CD4-positive, alpha-beta T cell (primary cell): ENCODE measurements at places on chromosomes 7 and 10.

GRCh38 chr7:14191686-14192098, 202.2 kb upstream of the ETV1 start:
- DNase-seq: no peak

DNA sequence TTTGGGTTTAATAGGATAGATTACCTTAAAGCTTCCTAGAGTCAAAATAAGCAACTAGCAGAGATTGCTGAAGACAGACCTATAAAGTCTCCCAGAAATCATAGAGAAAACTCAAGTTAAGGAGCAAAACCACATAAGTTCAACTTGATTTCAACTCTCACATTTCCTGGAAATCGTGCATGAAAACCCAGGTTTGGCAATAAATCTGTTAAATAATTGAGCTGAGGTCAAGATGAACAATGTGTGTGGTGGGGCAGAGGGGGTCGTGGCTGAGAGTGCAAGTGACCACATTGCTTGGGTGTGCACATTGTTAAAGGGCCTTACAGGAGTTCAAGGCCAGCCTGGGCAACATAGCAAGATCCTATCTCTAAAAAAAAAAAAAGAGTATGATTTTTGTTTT, 636.5 kb downstream of the GALNT17 start:
- no peak for DNase-seq

DNA sequence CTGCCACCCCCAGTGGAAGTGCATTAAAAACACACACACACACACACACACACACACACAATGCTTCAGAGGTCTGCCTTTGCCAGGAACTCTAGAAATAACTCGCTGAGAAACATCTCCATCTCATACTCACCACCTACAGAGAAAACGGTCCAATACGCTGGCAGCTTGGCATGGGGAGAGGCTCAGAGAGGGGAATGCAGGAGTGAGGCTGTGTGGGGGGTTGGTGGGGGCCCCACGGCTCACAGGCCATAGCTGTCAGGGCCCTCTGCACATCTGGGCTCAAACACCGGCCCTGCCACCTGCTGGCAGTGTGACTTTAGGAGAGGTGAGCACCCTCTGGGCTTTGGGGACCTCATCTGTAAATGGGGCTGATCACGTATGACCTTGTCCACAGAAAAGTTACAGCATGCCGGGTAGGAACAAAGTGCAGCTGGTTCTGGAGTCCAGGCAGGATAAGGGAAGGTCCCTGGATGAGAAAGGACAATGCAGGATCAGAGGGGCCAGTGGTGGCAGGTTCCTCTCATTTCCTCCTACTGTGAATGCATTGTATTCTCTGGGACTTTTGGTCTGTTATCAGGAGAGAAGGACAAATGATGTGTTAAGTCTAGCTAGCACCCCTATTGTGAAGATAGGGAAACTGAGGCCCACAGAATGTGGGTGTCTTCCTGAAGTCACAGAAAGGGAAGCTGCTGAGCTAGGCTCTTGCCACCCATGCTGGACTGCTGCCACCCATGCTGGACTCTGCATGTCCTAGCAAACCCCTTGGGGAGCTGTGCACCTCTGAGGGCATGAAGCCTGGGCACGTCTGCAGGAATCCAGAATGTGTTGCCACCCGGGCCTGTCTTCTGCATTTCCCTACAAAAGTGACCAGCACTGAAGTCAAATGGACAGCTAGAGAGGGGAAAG, 404.6 kb downstream of the RPS24 start:
- DNase-seq: no peak

GRCh38 chr7:117600911-117601310, 121.1 kb downstream of the CFTR start:
- DNase-seq: no peak

- no peak for DNase-seq
Observed at GRCh38 chr7:1192171-1192676, 32.2 kb upstream of the ZFAND2A start.

DNA sequence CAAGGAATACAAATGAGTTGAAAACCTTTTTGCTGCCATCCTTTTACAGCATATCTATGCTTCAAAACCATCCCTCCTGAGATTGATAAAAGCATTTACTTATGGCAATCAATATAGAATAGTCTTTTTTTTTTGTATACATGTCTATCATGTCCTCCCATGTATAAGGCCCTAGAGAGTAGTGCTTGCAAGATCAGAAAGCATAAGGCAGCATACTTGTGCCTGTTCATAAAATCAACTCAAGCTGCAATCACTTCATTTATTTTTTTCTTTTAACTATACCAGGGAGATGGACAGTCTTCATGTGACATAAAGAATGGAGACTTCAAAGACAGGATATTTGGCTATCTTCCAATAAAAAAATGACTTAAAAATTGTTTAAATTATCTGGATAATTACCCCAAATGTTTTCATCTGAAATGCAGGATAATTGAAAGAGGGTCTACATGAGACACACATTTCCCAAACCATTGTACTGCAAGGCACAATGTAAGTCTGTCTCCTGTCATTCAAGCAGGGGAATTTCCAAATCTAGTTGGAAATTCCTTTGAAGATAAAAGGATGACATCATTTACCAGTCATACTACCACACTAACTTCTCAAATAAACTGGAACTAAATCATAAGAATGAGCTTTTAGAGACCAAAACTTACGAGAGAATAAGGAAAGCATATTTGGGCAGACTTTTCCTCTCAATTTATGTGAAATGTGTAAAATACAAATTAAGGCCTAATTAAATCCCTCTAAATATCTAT, 22.5 kb downstream of the LRRN3 start:
- no peak for DNase-seq

- DNase-seq: no peak
Observed at GRCh38 chr10:61411706-61412105, 41.5 kb downstream of the TMEM26 start.

DNA sequence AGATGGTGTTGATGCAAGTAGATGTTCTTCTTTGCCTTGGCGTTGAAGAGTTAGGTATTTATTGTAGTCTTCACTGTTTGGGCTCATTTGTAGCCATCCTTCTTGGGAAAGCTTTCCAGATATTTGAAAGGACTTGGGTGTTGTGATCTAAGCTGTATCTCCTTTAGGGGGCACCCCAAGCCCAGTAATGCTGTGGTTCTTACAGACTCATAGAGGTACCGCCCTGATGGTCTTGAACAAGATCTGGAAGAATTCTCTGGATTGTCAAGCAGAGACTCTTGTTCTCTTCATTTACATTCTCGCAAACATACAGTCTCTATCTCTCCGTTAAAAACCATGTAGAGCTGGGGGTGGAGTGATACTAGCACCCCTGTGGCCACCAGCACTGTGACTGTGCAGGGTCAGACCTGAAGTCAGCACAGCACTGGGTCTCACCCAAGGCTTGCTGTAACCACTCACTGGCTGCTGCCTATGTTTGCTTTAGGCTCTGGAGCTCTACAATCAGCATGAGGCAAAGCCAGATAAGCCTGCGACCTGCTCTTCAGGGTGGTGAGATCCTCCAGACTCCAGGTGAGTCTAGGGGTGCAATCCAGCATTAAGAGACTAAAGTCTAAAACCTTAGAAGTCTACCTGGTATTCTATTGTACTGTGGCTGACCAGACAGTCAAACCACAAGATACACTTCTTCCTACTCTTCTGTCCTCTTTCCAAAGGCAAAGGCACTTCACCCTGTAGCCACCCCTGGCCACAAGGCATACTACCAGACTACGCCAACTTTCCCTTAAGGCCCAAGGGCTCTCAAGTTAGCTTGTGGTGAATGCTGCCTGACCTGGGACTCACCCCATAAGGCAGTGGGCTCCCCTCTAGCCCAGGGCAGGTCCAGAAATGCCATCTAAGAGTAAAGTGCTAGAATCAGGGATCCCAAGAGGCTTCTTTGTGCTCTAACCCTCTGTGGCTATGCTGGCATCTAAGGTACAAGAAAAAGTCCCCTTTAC, 209.7 kb upstream of the TMEM196 start:
- DNase-seq: no peak

DNA sequence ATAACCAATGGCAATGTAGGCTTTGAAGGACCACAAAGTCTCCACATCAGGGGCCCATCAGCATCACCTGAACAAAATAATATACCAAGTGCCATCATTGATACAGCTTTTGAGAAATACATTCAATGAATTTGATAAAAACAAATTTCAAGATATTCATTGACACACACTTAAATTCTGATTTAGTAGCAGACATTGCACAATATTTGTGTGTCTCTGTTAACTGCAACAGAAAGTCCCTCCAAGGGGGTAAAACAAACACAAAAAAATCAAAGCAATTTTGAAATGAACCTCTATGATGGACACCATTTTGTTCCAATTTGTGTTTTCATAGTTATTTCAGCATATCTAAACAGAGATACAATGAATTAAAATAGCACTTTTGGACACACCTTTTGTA, 86.8 kb upstream of the RSU1 start:
- no peak for DNase-seq

DNA sequence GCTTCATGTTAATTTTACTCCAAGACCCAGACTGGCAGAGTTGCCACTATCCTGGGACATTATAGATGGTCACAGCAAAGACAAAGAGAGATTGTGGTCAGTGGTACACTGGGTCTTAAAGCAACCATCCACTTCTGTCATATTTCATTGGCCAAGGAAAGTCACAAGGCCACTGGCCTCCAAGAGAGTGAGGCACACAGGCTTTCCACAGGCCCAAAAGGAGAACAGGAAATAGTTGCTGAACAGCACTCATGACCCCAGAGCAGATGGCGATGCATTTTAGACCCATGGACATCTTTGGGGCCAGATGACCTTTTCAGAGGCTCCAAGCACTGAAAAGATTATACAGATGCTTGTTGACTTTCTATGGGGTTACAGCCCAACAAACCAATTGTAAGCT, 97.4 kb downstream of the ARID5B start:
- DNase-seq: no peak

- peak; percentile 47 for DNase-seq
Observed at GRCh38 chr7:151038951-151039849, 9.1 kb upstream of the ASIC3 start.

GRCh38 chr10:15046626-15047025, 2.9 kb downstream of the OLAH start:
- DNase-seq: no peak

- DNase-seq: no peak
Observed at GRCh38 chr10:122163174-122164022, 107.7 kb upstream of the BTBD16 start.

- no peak for DNase-seq
Observed at GRCh38 chr10:96541921-96542320, 28.2 kb upstream of the TLL2 start.

DNA sequence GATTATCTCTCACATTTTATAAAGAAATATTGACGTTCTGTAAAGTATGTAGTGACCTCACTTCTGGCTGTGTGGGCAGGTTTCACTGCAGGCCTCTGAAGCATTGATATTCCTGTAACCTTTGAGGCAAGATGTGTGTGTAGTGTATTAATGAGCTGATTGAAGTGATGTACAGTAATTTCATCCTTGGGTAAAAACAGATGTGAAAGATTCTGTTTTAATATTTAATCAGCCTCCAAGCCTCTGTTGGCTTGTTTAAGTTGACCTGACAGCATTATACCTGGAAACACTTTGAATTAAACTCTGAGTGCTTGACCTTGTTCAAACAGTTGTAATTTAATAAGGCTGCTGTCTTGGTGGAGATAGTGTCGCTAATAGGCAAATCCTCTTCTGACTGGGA, 74.9 kb downstream of the KAT6B start:
- DNase-seq: no peak

- DNase-seq: no peak
Observed at GRCh38 chr7:35418716-35419390, 165.0 kb upstream of the TBX20 start.

DNA sequence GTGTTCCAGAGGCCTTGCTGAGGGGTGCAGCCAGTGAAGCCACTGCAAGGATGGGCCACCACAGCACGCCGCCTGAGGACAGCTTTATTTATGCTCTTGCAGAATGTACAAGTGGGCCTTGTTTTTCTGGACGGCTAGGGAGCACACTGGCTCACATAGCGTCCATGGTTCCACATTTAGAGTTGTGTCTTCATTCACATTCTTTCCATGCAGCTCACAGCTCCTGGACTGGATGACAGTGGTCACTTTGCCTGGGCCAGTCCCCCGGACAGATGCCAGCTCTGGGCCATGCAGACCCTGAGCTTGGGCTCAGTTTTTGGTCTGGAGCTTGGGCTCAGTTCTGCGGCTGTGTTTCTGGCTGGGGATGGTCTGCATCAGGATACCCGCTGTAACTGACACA, 2.6 kb upstream of the C10orf71 start:
- no peak for DNase-seq

DNA sequence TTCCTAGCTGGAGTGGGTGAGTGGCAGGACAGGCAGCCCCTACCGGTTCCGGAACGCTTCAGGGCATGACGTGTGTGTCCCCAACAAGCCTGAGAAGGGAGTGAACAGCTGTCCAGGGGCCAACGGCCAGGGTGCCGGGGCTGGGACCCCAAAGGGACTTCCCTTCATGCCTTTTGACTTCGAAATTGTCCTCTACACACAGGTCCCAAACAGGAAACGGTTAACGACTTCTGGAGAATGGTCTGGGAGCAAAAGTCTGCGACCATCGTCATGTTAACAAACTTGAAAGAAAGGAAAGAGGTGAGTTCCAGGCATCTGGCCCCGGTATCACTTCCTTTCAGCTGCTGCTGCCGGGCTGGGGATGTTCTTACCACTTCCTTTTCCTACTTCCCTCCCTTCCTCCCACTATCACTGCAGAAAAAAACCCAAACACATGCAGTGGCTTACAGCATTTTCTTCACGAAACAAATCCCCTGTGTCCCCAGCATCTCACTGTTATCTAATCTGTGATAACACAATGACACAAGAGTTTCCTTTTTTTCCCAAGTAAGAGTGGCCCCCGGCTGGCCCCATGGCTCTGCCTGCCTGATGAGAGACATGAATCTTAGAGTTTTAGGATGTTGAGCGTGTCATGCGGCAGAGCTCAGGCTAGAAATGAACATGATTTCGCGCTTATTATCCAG, 63.2 kb downstream of the MKI67 start:
- peak; percentile 58 for DNase-seq

DNA sequence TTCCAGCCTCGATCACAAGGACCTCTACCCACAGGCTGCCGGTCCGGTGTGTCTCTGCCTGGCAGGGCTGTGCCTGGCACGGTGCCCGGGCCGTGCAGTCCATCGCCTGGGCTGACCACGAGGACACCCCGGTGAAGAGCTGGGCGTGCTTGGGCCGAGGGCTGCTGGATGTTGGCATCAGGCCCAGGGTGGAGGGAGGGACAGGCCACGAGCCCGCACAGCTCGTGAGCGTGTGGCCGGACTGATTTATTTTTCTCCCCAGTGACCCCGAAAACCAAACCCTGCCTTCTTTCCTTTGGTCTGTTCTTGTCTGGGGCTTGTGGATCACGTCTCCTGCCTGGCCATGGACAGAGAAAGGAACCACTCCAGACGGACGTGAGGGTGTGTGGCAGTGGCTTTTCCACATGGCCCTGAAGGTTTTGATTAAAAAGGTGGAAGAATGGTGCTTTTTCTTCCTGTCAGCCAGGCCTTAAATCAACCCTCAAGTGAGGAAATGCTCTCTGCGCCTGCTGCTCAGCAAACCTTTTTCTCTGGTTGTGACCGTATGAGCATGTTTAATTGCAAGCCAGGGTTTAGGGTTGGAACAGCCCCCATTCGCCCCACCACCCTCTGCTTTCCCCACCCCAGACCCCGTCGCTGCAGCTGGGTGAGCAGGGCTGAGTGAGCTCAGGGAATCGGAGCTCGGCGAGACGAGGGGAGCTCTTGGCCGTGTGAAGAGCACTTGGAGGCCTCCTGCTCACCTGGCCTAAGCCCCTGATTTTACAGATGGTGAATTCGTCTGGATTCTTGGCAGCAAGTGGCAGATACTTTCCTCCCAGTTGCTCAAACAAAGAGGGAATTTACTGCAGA, 130.1 kb downstream of the RGS10 start:
- DNase-seq: no peak

GRCh38 chr10:49350846-49351532, 44.9 kb downstream of the DRGX start:
- DNase-seq: no peak
